ENCODE measurements at places on chromosomes 5 and 9.
A peak's percentile ranks its signal among the peaks of the same experiment; 100 is the strongest.

DNA sequence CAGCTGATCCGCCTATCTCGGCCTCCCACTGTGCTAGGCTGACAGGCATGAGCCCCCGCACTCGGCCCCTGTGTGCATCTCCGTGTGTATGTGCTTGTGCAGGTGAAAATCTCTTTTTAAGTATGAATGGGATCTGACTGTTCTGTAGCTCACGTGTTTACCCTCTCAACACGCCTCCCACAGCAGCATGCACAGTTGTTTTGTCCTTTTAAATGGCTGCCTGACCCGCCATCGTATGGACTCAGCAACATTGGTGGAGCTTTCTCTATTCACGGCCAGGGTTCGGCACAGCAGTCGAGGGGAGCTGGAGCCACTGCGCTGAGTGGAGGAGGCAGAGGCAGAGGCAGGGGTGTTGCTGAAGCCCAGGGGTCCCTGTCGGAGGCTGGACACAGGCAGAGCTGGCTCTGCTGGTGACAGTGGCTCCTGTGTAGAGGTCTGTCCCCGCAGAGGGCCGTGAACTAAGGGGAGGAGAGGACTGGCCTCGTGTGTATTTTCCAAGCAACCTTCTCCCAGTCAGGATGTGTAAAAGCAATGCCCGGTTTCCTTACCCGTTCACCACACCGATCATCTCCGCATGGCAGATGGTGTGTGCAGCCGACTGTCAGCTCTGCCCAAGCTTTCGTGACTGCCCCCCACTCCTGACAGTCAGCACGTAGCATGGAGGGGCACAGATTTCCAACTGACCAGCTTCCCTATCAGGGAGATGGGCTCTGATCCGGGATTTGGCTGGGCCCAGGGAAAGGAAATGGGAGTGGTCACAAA, 37.3 kb downstream of the MRPL36 start:
- no peak for DNase-seq

DNA sequence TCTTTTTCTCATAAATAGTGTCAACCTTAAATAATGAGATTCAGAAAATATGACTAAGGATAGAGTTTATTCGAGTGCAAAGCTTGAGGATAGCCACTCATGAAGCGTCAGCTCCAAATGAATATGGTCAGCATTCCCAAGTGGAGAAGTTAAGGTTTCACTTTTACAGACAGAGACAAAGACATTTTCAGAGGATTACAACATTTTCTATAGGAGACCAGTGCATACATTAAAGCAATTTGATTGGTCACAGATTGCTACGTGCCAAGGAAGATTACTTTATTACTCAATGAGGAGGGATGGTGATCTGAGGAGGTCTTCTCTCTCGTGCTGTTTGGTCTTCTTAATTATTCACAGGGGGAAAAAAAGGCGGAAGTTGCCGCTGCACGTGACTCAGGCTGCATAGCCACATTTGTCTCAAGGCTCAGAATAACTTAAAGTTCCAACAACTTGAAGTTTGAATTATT, 60.1 kb upstream of the SPATA31C2 start:
- peak; percentile 94 for DNase-seq

- no peak for DNase-seq
Measured at GRCh38 chr9:118782790-118783463, 586.3 kb downstream of the BRINP1 start.

DNA sequence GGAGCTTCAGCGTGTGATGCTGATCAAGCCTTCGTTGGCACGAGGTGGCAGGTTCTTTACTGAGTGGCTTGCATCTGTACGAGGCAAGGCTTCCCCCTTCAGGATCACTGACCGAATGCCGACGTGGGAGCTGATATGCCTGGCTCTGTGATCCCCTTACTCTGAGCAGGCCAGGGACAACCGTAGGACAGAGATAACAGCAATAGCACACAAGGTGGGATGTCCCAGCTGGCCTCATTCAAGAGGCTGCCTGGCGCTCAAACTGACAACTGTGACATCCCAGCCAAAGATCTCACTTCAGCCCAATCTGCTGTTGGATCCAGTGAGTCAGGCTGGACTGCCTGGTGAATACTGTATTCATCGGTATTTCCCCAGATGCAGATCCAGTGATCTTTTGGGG, 199.4 kb upstream of the PANK3 start:
- DNase-seq: no peak

GRCh38 chr5:124652892-124653441, 93.5 kb downstream of the ZNF608 start:
- DNase-seq: no peak

GRCh38 chr5:153809166-153809565, 229.5 kb downstream of the FAM114A2 start:
- peak; percentile 39 for DNase-seq

GRCh38 chr9:131517761-131518190, 13.3 kb downstream of the UCK1 start:
- no peak for DNase-seq

- peak; percentile 69 for DNase-seq
Measured at GRCh38 chr5:90020575-90021538, 388.7 kb downstream of the CETN3 start.

DNA sequence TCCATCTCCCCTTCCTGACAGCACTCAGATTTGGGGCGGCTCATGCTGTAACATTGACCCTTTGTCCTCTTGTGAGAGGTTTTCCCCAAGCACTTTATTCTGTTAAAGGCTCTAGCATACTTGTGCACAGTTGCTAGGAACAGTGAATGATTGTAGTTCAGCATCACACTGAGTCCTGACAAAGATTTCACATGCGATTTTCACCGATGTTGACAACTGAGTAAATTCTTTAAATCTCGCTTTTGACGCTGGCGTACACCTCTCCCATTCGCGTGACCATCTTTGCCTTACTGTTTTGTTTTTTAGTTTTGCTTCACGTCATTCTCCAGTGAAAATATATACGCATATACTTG, 780 bp downstream of the CDC37L1 start:
- peak; percentile 32 for DNase-seq

- no peak for DNase-seq
Measured at GRCh38 chr5:40480392-40480791, 199.3 kb upstream of the PTGER4 start.

DNA sequence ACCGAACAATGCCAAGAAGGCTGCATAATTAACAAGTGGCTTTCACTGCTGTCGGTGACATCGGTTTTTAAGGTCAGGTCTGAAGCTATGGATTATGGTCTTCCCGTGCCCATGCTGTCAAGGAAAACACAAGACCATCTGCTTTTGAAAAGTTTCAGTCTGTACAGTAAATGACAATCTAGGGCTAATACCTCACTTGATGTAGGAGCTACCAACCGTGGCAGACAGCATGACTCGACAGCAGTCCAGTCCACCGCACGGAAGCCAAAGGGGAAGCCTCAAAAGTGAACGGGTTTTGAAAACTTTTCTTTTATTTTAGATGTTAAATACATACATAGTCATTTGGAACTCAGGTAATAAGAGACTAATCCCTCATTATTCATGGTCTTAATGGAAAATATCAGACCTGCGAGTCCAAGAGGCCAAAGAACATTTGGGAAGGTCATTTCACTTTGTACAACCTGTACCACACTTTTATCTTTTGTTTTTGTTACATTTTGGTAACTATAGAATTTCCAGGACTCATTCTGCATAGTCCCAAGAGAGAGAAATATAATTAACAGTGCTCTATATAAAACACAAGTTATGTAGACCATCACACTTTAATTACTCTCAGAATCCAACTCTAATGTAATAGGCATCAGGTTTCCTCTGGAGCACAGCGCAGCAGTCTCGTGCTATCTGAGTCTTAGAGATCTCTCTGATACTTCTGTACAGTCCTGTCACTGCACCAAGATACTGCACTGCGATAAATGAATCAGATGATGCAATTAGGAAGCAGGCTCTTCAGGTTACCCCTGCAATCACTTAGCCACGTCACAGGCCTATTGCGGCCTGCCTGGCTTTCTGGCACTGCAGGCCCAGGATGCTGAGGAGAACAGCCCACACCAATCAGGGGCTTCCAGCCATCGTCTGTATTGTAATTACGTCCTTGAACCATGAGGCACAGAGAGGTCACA, 184.9 kb downstream of the FANCC start:
- DNase-seq: peak; percentile 68

DNA sequence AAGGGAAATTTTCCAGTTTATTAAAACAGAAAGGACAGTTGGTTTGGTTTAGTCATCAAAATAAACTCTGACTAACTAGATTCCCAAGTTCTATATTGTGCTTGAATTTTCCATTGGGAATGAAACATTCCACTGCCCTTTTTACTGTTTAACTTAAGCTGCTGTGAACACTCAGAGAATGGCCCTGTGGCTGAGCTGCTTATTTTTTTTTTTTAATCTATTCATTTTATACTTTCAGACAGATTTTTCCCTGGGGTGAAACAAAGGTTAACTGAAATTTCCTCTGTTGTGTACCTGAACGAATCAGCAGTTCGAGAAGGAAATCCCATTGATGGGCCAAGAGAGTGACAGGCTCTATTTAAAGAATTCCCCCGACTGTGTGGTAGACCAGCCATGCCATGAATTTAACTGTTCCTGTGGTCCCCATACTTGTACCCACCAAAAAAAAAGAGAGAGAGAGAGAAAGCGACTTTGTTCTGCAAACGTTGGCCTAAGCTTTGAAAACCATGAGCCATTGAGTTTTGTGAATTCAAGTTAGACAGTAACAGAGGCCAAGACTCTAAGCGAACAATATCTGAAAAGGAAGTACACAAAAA, 138.7 kb upstream of the GRHPR start:
- no peak for DNase-seq

- DNase-seq: no peak
Measured at GRCh38 chr5:132002757-132003156, 8.7 kb downstream of the ACSL6 start.

- no peak for DNase-seq
Measured at GRCh38 chr5:170426786-170427185, 37.6 kb upstream of the KCNMB1 start.

DNA sequence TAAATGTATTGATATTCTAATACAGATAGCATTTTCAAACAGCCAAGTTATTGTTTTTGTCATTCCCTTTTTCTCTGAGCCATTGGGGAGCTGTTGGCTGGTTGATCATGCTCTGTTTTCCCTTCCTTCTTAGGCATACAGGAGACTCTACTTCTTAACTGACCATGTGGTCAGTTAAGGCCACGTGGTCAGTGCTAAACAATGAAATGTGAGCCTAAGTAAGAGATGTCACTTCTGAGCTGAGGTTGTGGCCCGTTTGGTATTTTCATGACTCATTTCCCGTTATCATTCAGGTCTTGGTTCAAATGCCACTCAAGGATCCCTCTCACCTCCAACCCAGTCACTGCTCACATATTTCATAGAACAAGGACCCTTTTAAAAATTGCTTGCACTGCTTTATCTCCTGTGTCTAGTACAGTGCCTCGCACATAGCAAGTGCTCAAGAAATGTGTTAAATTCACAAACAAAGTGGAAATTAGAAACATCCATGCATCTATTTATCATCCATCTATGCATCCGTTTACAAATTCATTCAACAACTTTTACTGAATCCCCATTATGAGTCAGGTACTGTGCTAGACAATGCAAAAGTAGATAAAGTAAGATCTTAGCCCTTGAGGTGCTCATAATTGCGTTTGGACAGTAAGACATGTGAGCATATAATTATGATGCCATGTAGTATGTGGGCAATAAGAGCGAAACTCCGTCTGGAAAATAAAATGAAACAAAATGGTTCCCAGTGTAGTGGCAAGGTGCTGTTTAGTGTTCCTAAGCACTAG, 50.7 kb downstream of the ARRDC3 start:
- peak; percentile 39 for DNase-seq

DNA sequence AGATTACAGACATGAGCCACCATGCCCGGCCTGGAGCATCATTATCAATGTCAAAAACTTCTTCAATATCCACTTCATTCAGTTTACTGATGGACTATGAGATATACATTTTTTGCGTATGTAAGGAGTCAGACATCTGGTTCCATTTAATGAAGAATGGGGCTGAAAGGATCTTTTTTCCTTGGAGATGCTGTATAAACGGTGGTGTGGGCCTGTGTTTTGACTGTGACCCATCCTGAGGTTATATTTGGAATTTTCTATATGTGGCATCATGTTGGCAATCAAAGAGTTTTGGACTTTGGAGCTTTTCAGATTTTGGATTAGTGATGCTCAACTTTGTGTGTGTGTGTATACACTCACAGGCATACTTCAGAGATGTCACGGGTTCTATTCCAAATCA, 85.7 kb upstream of the FBXL17 start:
- DNase-seq: no peak

- no peak for DNase-seq
Measured at GRCh38 chr9:103407260-103407659, 412.1 kb downstream of the CYLC2 start.

GRCh38 chr5:14962604-14963003, 91.0 kb upstream of the ANKH start:
- no peak for DNase-seq

DNA sequence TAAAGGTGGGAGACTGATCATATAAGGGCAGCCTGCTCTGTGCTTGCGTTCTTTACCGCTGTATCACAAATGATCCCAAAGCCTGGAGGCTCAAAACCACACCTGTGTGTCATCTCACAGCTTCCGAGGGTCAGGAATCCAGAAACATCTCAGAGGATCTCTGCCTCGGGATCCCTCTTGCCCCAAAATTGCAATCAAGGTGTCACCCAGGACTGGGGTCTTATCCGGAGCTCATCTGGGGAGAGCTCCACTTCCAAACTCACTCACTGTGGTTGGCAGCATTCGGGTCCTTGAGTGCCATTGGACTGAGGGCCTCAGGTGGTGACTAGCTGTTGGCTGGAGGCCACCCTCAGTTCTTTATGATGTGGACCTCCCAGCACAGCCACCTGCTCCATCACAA, 26.7 kb upstream of the FCN2 start:
- DNase-seq: no peak

GRCh38 chr9:89891591-89892304, 286.9 kb downstream of the GADD45G start:
- no peak for DNase-seq

DNA sequence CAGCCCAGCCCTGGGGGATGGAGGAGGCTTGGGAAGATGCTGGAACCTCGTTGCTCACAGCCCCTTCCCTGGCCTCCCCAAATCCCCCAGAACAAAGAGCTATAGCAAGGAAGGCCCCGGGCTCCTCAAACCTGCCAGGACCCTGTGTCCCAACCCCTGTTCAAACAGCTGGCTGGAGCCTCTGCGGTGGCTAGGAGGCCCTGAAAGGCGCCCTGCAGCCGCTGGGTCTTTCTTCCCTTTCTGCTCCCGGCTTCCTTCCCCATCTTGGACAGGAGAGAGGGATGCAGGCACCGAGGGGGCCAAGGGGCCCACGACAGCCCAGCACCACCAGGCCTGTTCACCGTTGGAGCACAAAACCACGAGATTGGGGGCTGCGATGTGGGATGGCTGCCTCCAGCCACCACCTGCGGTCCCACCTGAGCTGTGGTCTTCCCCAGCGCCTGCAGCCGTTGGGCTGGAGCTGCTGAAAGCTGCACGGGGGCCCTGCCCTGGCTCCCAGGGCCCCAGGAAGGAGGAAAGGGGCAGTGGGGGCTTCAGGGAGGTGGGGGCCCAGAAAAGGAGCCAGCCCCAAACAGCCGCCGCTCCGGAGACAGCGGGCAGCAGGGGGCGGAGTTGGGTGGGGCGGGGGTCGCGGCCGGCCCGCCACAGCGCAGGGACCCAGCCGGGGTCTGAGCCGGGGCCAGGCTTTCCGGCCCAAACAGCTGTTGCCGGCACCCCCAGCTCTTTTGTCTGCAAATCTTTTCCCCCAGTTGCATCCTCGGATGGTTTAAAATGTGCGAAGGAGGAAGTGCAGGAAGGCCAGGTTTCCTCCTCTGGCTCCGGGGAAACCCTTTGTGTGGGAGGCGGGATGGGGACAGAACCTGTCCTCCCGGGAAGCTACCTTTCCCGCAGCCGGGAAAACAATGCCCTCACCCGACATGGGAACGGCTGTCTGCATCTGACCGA, 16.1 kb downstream of the NOTCH1 start:
- DNase-seq: no peak

- DNase-seq: no peak
Measured at GRCh38 chr5:133398646-133399101, 213.7 kb downstream of the FSTL4 start.

GRCh38 chr5:8382456-8382855, 513.5 kb downstream of the MTRR start:
- DNase-seq: no peak

Measured in fibroblast of villous mesenchyme (primary cell).